Omental fat pad (tissue), 4 donors: ENCODE measurements at places on chromosomes 4 and X.

- no peak for DNase-seq
Measured at GRCh38 chrX:3345281-3346191, 916 bp downstream of the MXRA5 start.

DNA sequence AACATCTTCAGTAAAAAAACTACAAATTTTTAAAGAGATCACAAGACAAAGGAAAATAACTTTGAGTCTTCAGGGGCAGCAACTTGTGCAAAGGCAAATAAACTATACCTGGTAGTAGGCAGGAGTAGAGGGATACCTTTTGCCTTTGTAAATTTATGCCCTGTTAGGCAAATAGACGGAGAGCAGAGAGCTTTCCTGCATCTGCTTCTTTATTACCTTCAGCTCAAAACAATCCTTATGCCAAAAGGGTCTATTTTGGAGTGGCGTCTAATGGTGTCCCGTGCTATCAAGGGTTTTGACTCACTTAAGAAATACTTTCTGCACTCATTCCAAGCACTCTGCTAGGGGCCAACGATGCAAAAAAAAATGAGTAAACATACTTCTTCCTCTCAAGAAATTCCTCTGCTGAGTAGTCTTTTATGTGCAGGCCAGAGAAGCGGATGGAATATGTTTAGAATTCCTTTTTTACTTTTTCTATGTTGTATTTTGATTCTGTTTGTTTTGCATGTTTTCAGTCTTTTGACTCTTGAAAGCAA is 131.9 kb downstream of the ANXA5 start:
- DNase-seq, result no peak

- no peak for DNase-seq
Measured at GRCh38 chrX:44876086-44876485, 3.1 kb downstream of the KDM6A start.

GRCh38 chrX:150258463-150259430 is 104.4 kb upstream of the MAMLD1 start:
- DNase-seq, result no peak

GRCh38 chrX:1476682-1477081 is 24.0 kb upstream of the ASMTL start:
- no peak for DNase-seq

GRCh38 chr4:146814750-146815149 is 130.9 kb downstream of the TTC29 start:
- no peak for DNase-seq
